ENCODE measurements at places on chromosomes 5 and 9. TPM values are rescaled to one million over a fixed set of nuclear protein-coding genes. Genes with fewer than 3 reads are reported as not detected.

GRCh38 chr5:179870403-179870903 lies 11.8 kb upstream of the MRNIP start:
- no peak overlapping the region for H3K4me3 ChIP-seq
- no peak for DNase-seq
- H3K4me1 ChIP-seq, result no peaks in the 10 kb centered on the region
- no peaks in the 10 kb centered on the region for H3K27me3 ChIP-seq

DNA sequence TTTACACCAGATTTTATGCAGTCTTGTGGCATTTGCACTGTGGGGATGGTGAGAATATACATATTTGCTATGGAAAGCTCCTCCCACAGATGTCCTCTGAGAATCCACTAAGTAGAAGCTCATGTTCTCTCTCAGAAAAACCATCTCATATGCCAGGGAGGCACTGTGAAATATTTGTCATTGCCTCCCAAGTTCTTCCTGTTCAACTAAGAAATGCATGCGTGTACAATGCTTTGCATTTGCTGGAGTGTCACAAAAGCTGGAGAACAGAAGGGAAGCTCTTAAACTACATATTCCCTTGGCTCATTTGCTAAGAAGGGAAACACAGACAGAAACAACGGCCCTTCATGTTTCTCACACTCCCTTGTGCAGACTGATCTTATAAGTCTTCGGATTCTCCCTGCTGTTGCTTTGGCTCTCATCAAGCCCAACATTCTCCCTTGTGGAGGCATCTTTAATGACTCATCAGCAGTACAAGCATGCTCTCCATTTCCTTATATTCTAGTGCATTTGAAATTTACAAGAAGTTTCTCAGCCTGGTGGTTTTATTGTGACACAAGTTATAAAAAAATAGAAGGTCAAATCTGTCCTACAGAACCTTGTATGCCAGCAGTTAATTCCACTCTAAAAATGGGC lies 220.6 kb downstream of the TRIM36 start:
- H3K4me1 ChIP-seq, result no peaks in the 10 kb centered on the region
- no peaks in the 10 kb centered on the region for H3K36me3 ChIP-seq
- H3K27me3 ChIP-seq, result no peaks in the 10 kb centered on the region
- H3K4me3 ChIP-seq, result no peak overlapping the region

DNA sequence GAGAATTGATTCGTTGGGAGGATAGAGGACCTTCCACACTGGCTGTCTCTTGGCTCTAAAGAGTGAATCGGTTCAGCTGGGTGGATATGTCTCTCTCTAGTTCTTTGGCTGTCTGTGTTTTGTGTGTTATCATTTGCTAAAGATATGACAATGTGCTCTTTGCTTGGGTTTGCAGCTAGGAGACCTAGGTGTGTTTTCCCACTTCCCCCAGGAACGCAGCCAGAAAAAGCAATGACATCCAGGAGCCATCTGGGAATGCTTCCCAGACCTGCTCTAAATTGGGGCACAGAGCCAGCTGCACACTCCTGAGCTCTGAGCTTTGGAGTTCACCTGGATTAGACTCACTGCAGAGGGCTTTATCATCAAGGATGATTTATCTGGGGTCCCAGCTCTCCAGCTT lies 12.8 kb upstream of the PDZD2 start:
- no peak for DNase-seq
- H3K4me1 ChIP-seq, result no peaks in the 10 kb centered on the region
- H3K27me3 ChIP-seq, result peaks cover 11% of the 10 kb centered on the region
- no peak overlapping the region for H3K27ac ChIP-seq

DNA sequence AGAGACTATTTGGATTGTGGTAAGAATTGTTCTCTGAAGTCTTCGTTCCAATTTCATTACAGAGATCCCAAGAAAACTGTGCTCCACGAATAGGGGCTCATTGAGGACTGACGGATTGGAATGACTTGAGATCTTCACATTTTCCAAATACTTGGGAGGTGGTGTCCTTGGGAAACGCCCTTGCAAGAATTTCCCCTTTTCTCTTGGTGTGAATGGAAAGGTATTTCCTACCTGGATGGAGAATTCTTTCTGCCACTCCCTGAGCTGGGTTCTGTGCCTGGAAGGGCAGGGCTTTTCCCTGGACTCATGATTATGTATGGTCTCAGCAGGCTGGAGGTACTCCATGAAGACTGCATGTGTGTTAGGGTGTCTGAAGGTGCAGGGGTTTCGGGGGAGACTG lies 53.9 kb downstream of the SNX18 start:
- H3K27ac ChIP-seq, result no peak overlapping the region
- no peaks in the 10 kb centered on the region for H3K27me3 ChIP-seq
- no peak for DNase-seq
- peaks cover 7% of the 10 kb centered on the region for H3K4me1 ChIP-seq
- no peak overlapping the region for H3K4me3 ChIP-seq

DNA sequence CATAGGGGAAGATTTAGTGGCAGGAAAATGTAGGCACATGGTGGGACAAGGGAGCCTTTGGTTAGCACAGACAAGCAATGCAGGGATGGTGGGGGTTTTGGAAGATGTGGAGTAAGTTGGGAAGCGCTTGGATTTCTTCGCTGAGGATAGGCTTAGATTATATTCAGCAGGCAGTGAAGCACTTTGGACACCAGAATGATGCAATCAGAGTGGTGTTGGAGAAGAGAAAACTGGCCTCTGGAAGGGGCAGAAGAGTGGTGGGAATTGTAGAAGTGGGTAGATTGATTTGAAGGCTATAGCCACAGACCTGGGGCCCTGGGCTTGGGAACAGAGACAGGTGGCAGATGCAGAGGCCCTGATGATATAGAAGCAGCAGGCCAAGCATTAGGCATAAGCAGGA lies 28.3 kb downstream of the SLC25A48 start:
- no peaks in the 10 kb centered on the region for H3K4me1 ChIP-seq
- H3K27me3 ChIP-seq, result peaks cover 12% of the 10 kb centered on the region
- no peak overlapping the region for H3K27ac ChIP-seq
- no peak for DNase-seq
- H3K4me3 ChIP-seq, result no peak overlapping the region
- no peaks in the 10 kb centered on the region for H3K36me3 ChIP-seq

DNA sequence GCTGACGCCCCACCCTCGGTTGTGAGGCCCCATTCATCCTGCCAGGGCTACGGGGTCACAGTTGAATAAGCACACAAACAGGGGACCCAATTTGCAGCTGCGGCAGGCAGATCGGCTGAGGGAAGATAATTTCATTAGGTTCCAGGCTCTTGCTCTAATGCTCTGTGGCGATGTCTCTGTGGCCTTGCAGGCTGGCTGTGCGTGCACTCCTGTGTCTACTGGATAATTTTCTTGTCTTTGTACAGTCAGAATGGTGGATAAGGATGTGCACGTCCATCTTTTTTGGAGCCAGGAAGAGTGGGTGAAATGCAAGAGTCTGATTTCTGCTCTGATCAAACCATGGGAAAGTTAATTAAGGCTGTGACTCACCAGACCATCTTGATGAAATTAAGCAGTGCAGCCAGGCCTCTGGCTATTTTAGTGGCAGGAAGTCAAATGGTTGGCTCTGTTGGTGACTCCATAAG lies 39.2 kb downstream of the NSG2 start:
- peaks cover 12% of the 10 kb centered on the region for H3K4me1 ChIP-seq
- H3K27ac ChIP-seq, result no peak overlapping the region
- peak; percentile 13 for DNase-seq
- no peak overlapping the region for H3K4me3 ChIP-seq
- H3K36me3 ChIP-seq, result no peaks in the 10 kb centered on the region
- H3K27me3 ChIP-seq, result no peaks in the 10 kb centered on the region

- no peak overlapping the region for H3K27ac ChIP-seq
- no peaks in the 10 kb centered on the region for H3K27me3 ChIP-seq
- no peak for DNase-seq
- no peaks in the 10 kb centered on the region for H3K36me3 ChIP-seq
Measured at GRCh38 chr9:28394774-28395173, 821.5 kb upstream of the C9orf72 start.

GRCh38 chr5:44951371-44951770 lies 142.6 kb downstream of the MRPS30 start:
- H3K4me3 ChIP-seq, result no peak overlapping the region
- H3K27ac ChIP-seq, result no peak overlapping the region
- no peaks in the 10 kb centered on the region for H3K4me1 ChIP-seq
- no peak for DNase-seq
- H3K36me3 ChIP-seq, result no peaks in the 10 kb centered on the region

DNA sequence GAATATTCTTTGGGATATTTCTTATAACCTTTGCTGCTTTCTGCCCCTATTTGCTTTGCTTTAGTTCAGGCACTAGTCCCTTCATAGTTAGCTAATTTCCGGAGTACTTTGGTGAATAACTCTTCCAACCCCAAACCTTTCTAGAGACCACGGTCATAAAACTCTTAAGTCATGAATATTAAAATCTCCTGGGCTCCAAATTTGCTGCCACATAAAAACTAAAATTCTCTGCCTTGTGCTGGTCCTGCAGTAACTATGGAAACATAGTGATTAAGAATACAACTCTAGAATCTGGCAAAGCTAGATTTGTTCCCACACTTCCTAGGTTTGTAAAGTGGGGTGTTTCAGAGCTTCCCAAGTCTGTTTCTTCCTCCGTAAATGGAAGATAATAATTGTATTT lies 10.0 kb upstream of the ACTBL2 start:
- peaks cover 42% of the 10 kb centered on the region for H3K4me1 ChIP-seq
- no peaks in the 10 kb centered on the region for H3K27me3 ChIP-seq
- H3K36me3 ChIP-seq, result no peaks in the 10 kb centered on the region
- DNase-seq, result no peak

GRCh38 chr9:12958279-12958678 lies 183.5 kb downstream of the LURAP1L start:
- no peak overlapping the region for H3K4me3 ChIP-seq
- no peaks in the 10 kb centered on the region for H3K36me3 ChIP-seq
- H3K27me3 ChIP-seq, result no peaks in the 10 kb centered on the region
- no peak overlapping the region for H3K27ac ChIP-seq
- no peaks in the 10 kb centered on the region for H3K4me1 ChIP-seq

- H3K27ac ChIP-seq, result no peak overlapping the region
- no peak overlapping the region for H3K4me3 ChIP-seq
- H3K36me3 ChIP-seq, result no peaks in the 10 kb centered on the region
- peaks cover 15% of the 10 kb centered on the region for H3K4me1 ChIP-seq
- DNase-seq, result no peak
Measured at GRCh38 chr9:18396102-18396728, 77.7 kb upstream of the ADAMTSL1 start.

DNA sequence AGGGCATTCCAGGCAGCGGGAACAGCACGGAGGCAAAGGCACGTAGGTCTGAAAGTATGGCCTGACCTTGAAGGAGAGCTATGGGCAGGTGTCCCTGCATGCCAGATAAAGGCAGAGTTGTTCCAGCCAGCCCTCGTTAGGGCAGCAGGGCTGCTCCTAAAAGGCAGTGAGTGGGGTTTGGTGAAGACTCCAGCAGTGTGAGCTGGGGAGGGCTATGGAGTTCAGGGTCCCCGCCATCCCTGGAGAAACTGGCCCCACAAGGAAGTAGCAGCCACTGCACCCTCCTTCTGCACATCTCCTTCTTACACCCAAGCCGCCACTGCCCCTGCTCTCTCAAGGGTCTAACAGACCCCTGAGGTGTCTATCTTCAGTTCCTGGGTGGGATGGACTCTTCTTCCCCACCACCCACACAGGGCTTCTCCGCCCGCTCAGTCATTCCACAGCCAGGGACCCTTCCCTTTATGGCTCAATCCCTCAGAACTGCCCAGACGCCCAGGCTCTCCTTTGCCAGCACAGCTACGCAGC lies 1.4 kb downstream of the AKNA start:
- H3K4me3 ChIP-seq, result peak overlapping the region; percentile 61
- no peaks in the 10 kb centered on the region for H3K36me3 ChIP-seq
- no peak for DNase-seq
- no peak overlapping the region for H3K27ac ChIP-seq

DNA sequence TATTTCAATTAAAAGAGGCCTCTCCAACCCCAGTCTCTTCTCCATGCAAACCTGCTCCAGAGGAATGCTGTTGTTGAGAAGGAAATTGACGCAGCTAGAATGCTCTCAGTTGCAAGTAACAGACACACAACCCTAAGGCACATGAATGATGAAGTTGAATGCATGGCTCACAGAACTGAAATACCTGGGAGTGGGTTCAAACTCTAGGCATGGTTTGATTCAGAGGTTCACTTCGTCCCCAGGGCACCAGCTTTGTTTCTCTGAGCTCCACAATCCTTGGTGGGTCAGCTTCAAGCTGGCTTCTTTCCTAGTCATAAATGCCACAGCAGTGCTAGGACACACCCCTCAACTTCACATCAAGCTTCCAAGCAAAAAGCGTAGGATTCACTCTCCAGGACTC lies 4.6 kb downstream of the ACTL7B start:
- H3K4me3 ChIP-seq, result no peak overlapping the region
- no peak for DNase-seq
- H3K36me3 ChIP-seq, result no peaks in the 10 kb centered on the region
- H3K4me1 ChIP-seq, result no peaks in the 10 kb centered on the region
- H3K27ac ChIP-seq, result no peak overlapping the region
- H3K27me3 ChIP-seq, result peaks cover 6% of the 10 kb centered on the region

DNA sequence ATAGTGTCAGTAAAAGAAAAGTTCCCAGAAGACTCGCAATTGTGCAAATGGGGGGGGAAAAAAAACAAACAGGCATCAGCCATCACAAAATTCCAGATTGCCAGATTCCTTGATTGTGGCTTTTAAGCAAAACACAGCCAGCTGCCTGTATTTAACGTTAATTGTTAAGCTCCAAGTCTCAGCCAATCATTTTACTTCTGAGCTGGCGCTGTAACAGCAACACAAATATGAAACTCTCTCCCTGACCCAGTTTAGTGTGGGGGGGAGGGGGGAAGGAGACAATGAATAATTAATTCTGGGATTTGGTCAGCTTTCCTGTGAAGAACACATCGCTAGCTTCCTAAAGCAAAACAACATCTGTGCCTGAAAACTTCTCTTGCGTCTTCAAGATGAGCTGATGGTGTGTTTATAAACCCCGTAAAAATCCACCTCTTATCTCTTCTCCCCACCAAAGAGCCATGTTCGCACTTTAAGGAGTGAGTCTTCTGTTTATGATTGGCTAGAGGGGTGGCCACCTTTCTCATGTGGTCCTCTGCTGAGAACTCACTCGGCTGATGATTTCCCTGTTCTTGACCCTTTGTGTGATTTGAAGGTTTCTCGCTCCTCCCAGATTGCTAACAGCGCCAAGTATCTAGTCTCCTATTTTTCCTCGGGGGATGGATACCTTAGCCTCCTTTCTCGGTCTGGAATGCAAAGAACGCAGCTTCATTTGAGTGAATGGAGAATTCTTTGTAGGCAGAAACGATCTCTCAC lies 160.2 kb upstream of the DAPK1 start:
- H3K4me3 ChIP-seq, result peak overlapping the region; percentile 53
- H3K36me3 ChIP-seq, result no peaks in the 10 kb centered on the region
- H3K27ac ChIP-seq, result no peak overlapping the region

The NPR3 gene
- 0.50 TPM for total RNA-seq

The BNIP1 gene
- total RNA-seq, result 13.2 TPM

The DNAH5 gene
- total RNA-seq, result 3.2 TPM

The UBE2D2 gene
- total RNA-seq, result 161 TPM

Measured in astrocyte (in vitro differentiated cells and primary cell).